ENCODE measurements at places on chromosomes 3 and 15. TPM values are rescaled to one million over a fixed set of nuclear protein-coding genes. Genes with fewer than 3 reads are reported as not detected.

DNA sequence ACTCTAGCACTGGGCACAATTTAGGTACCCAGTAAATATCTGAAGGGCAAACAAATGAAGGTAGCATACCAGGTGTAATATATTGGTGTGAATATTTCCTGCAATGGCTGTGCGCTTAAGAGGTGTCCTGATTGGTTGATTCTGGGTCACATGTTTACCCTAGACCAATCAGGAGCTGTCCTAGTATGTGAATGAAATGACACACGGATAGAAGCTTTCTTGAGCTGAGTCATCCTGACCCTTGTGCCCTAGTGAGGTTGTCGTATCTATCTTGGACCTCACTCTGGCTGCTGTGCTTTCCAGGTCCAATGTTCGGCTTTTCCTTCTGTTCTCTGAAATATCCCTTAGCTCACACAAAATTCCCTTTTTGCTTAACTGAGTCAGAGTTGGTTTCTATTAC is 58.1 kb upstream of the FOXP1 start:
- H3K4me3 ChIP-seq, result no peak overlapping the region
- no peak for DNase-seq
- no peak overlapping the region for H3K27ac ChIP-seq
- no peaks in the 10 kb centered on the region for H3K36me3 ChIP-seq
- no peaks in the 10 kb centered on the region for H3K27me3 ChIP-seq

DNA sequence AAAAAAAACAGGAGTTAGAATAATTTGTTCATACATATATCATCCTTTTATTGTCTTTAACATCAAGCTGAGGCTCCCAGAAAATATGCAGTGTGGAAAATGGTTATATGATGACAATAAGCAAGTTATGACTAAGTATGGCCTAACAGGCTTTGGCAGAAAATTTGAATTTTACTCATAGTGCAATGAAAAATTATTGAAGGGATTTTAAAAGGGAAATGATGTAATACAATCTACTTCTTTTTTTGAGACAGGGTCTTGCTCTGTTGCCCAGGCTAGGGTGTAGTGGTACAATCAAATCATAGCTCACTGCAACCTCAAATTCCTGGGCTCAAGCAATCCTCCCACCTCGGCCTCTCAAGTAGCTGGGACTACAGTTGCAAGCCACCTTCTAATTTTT is 78.7 kb downstream of the FAIM start:
- H3K36me3 ChIP-seq, result no peaks in the 10 kb centered on the region
- H3K27me3 ChIP-seq, result no peaks in the 10 kb centered on the region

DNA sequence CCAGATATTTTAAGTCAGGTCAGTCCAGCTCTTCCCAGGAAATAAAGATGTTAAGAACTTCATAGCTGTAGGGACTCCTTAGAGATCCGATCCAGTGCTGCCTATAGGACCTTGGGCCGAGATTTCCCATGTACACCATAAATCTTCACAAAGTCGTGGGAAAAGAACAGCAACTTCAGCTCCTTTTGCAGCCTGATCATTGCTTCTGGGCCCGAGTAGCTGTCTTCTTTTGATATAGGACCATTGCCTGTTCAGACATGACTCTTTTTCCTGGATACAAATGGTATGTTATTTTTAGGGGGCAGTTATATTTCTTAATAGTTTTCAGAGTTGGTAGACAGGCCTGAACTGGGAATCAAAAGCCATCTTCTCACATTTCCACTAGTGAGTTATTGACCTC is 20.5 kb downstream of the IL1RAP start:
- no peak for DNase-seq
- H3K4me3 ChIP-seq, result no peak overlapping the region
- H3K27ac ChIP-seq, result no peak overlapping the region
- H3K4me1 ChIP-seq, result peaks cover 5% of the 10 kb centered on the region

GRCh38 chr3:193317682-193318300 is 60.8 kb downstream of the ATP13A5 start:
- no peak overlapping the region for H3K27ac ChIP-seq
- DNase-seq, result no peak
- H3K4me1 ChIP-seq, result no peaks in the 10 kb centered on the region
- H3K36me3 ChIP-seq, result no peaks in the 10 kb centered on the region
- no peaks in the 10 kb centered on the region for H3K27me3 ChIP-seq

The FAIM gene
- 4.2 TPM for total RNA-seq

The ATP13A5 gene
- total RNA-seq, result not detected

The GOLGA6L22 gene
- total RNA-seq, result not detected

DNA sequence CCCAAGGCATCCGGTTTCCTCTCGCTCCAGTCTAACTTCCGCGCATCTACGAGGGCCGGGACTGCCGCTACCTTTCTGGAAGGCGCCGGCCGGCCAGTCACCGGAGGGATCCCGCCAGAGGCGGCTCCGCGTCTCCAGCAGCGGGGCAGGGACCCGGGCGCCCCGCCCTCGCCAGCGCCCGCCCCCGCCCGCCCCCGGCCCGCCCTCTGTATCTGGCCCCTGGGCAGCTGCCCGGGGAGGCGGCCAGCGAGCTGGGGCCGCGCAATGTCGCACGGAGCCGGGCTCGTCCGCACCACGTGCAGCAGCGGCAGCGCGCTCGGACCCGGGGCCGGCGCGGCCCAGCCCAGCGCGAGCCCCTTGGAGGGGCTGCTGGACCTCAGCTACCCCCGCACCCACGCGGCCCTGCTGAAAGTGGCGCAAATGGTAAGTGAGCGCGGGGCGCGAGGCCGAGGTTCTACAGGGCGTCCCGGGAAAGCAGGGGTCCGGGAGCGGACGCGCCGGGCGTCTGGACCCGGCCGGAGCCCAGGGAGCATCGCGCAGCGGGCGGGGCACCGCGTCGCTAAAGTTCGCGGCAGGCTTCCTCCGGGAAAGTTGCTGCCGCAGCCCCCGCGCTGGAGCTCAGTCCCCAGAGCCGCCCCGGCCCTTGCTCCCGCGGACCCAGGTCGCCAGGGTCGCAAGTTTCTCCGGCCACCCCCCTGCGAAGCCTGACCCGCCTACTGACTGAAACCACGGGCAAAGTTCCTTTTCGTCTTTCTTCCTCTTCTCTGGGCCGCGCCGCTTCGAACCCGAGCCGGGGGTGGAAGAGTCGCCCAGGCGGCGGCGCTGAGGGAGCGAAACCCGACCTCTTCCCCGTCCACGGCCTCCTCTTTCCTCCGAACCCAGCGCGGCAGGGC is at the start of gene CMTM7:
CMTM7 (plus strand) TSS at position 211 of the 893 bp plus-strand sequence; CDS start at position 265, 54 bp downstream.
- DNase-seq, result peak; percentile 75
- H3K27ac ChIP-seq, result peak within 1 kb of the TSS; percentile 92
- peak within 1 kb of the TSS; percentile 98 for H3K4me3 ChIP-seq

The CNTN3 gene
- total RNA-seq, result not detected

- no peak for DNase-seq
- H3K27ac ChIP-seq, result no peak overlapping the region
- no peaks in the 10 kb centered on the region for H3K4me1 ChIP-seq
- no peaks in the 10 kb centered on the region for H3K36me3 ChIP-seq
- H3K27me3 ChIP-seq, result peaks cover 3% of the 10 kb centered on the region
These were observed 117.8 kb upstream of the KCNH8 start for GRCh38 chr3:19030522-19030839.
